Brain microvascular endothelial cell (primary cell): ENCODE measurements at places on chromosomes 16 and 17.
A peak's percentile ranks its signal among the peaks of the same experiment; 100 is the strongest.

- DNase-seq: no peak
Observed at GRCh38 chr17:43769859-43770258, 8.9 kb downstream of the DUSP3 start.

DNA sequence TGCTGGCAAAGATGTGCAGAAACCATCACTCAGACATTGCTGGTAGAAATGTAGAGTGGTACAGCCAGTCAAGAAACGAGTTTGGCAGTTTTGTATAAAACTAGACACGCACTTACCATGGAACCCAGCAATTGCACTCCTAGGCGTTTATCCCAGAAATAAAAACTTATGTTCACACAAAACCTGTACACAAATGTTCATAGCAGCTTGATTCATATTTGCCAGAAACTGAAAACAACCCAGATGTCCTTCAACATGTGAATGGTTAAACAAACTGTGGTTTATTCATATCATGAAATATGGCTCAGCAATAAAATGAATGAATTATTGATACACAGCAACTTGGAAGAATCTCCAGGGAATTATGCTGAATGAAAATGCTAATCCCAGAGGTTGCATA lies 570.0 kb downstream of the CDH13 start:
- no peak for DNase-seq

DNA sequence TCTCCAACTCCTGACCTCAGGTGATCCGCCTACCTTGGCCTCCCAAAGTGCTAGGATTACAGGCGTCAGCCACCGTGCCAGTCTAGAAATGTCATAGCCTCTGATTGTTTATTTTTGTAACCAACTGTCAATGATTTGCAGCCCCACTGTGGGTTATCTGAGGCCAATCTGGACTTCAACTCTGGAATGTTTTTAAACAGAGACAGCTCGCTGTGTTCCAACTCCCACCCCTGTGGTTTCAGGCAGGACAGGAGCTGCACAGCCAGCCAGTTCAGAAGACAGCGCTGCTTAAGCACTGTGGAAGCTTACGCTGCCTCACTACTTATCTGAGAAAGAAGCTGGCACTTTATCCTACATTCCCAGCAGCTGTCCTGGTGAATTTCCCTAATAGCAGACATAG lies 19.5 kb downstream of the MRM3 start:
- DNase-seq: peak; percentile 6

- DNase-seq: no peak
Observed at GRCh38 chr17:28476076-28476865, 2.8 kb downstream of the SLC13A2 start.

- DNase-seq: no peak
Observed at GRCh38 chr17:49403514-49404289, 11.0 kb downstream of the PHB1 start.

GRCh38 chr16:67526149-67526791 lies 2.4 kb upstream of the RIPOR1 start:
- DNase-seq: no peak

GRCh38 chr16:2871926-2872325 lies 11.1 kb upstream of the FLYWCH2 start:
- DNase-seq: no peak

GRCh38 chr17:279331-279730 lies 73.3 kb downstream of the RPH3AL start:
- DNase-seq: no peak

GRCh38 chr16:64469906-64470702 lies 651.8 kb downstream of the CDH11 start:
- no peak for DNase-seq

GRCh38 chr16:12411516-12411915 lies 392.2 kb downstream of the CPPED1 start:
- no peak for DNase-seq

DNA sequence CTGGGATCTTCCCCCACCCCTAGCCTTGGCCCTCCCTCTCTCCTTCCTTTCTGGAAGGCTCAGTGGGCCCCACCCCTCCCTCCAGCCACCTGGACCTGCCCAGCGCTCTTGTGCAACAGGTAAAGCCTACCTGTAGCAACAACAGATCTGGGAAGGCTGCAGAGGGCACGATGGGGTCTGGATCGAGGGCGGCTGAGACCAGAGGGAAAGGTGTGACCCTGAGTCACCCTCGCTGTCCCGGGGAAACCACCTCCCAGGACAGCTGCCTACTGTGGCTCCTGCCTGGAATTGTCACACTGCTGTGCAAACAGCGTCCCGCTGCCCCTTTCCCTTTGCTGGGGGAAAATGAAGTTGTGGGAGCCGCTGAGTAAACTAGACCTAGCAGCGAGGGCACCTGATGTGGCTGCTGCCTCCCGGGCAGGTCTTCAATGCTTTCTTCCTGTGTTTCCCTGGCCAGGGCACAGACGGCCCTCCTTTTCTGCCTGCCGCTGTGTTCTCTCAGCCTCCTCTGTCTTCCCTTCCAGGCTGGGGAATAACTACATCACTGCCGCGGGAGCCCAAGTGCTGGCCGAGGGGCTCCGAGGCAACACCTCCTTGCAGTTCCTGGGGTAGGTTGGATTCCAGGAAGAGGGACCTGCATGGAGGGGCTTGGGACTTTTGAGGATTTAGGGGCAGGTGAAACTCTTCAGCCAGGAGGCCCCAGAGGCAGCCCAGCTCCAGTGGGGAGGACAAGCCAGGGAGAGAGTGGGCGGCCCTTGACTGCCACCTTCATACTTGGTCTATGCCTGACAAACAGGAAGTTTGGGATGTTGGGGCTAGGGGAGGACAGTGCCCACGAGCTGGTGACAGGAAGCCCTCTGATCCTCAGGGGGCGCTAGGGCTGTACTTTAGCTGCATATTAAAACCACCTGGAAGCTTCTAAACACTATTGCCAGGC lies 22.2 kb upstream of the CYLD start:
- no peak for DNase-seq

DNA sequence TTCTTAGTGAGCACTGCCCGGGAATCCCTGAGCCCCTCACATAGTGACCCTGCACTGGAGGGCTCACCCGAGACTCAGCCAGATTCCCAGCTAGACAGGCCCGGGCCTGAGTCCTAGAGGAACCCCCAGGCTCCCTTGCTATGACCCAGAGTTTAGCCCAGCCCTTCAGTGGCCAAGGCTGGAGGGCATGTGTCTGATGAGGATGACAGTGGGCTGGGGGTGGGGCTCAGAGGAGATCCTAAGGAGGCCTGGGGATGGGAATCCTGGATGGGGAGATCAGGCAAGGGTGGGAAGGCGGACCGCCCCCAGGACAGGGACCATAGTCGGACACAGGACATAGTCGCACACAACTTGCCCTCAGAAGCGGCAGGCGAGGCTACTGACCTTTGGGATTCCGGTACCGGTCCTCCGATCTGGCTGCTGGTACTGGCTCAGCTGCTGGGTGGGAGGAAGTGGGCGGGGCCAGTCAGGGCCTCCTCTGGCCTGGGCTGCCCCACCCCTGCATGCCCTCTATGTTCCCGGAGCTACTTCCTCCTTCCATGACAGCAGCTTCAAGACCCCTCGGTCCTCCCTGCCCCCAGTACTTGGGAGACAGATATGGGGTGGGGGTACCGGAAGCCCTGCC lies 1.1 kb downstream of the CD79B start:
- no peak for DNase-seq

GRCh38 chr17:57092171-57092570 lies 7.1 kb downstream of the AKAP1 start:
- peak; percentile 38 for DNase-seq

DNA sequence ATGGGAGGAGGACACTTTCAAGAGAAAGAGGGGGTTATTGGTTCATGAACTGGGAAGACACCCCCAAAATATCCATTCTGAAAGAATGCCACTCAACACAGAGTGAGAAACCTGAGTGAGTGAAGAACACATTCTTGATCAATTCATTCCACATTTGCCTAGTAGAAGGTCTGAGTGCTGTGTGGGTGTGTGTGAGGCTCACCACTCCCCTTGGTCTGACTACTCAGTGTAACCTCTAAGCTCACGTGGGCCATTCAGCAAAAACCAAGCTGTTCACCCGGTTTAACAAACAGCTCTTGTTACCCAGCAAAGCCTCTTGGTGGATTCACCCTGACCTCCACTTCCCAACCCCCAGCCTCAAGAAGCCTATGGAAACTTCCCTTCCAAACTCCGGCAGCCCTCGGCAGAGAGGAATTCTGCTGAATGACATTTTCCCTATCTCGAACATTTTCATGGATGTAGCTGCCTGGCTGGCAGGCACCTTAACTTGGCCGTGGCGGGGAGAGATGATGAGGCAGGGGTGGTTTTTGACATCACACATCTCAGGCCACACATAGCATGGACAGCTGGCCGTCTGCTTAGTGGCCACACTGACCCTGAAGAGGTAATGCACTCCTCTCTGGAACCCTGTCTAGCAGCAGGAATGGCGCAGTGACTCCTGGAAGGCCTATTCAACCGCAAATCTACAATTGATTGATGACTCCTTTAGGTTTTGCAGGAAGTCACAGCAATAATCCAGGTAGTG lies 11.6 kb downstream of the ST6GALNAC1 start:
- DNase-seq: no peak

DNA sequence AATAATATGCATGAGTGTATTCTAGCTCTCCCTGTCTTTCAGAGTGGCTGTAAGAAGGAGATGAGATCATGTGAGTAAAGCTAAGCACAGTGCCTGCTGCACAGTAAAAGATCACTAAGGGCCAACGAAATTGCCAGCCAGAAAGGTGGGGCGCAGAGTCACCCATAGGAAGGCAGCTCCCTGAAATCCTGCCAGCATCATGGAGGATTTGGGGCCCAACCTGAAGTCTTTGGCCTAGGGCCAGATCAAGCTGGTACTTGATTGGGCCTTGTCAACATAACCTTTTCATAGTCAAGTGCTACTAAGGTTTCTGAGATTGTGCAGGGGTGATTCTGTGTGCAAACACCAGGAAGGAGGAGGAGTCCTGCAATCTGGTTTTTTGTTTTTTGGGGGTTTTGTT lies 16.5 kb downstream of the SCNN1B start:
- no peak for DNase-seq

DNA sequence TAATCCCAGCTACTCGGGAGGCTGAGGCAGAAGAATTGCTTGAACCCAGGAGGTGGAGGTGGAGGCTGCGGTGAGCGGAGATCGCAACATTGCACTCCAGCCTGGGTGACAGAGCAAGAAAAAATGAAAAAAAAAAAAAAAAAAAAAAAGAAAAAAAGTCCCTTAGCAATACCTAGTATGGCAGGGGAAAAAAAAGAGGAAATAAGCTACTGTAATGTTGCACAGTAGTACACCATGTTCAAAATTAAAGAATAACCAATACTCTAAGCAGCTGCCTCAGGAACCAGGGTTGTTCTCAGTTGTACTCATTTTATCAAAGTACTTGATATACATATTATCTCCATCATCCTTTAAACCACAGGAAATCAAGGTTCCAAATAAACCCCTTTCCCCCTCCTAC lies 17.3 kb upstream of the TXNDC11 start:
- DNase-seq: no peak

GRCh38 chr17:42061646-42062487 lies 11.5 kb upstream of the C17orf113 start:
- no peak for DNase-seq

DNA sequence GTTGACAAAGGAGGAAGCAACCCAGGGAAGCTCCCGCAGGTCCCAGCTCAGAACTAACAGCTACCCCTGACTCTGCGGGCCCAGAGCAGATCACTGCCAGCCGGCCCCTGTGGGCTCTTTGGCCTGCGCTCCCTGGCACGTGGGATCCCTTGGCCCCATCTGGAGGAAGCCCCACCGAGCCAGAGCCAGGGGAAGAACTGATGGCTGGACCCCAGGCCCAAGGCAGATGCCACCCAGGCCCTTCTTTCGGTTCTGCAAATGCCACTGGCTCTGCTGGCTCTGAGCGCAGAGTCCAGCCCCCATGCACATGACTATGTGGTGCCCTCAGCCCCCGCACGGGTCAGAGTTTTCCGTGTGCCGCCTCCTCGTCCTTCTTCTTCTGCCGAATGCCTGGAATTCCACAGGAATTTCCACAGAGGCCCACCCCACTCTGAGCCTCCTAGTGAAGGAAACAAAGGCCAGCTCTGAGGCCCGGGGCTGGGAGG lies 35.8 kb upstream of the SNN start:
- DNase-seq: peak; percentile 52

DNA sequence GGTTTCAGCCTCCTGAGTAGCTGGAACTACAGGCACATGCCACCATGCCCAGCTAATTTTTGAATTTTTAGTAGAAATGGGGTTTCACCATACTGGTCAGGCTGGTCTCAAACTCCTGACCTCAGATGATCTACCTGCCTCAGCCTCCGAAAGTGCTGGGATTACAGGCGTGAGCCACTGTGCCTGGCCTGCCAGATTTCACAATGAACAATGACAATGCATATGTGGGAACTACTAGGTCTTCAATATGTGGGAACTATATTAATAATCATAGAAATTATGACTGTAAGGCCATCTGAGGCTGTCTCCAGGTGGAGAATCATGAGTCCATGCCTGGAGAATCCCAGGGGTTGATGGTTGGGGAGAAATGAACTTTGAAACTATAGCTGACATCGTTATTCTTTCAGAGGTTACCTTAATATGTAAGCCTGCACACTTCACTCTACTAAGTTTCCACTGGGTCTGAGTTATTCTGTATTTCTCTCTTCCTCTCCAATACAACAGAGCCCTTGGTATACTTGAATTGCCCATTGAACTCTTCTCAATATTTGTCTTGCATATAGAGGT lies 7.2 kb upstream of the DRC7 start:
- DNase-seq: no peak

DNA sequence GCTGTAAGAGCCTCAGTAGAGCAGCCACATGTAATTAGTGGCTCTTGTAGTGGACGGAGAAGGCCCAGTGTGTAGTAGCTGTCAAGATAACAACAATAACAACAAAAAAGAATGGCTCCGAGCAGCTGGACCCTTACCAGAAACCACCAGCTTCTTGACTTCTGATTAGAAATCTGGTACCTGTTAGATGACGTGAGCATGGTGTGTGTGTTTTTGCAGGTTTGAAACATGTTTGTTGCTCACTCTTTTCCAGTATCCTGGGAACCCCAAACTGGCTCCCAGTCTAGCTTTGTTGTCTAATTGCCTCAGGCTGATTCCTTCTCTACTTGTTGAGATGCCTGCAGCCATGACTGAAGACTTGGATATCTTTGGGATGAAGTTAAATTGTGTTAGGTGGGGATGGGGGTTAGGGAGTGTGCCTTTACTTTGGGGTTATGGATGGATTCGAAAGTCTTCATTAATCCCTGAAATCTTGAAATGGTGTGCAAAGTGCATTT lies 21.0 kb downstream of the IGF2BP1 start:
- no peak for DNase-seq

DNA sequence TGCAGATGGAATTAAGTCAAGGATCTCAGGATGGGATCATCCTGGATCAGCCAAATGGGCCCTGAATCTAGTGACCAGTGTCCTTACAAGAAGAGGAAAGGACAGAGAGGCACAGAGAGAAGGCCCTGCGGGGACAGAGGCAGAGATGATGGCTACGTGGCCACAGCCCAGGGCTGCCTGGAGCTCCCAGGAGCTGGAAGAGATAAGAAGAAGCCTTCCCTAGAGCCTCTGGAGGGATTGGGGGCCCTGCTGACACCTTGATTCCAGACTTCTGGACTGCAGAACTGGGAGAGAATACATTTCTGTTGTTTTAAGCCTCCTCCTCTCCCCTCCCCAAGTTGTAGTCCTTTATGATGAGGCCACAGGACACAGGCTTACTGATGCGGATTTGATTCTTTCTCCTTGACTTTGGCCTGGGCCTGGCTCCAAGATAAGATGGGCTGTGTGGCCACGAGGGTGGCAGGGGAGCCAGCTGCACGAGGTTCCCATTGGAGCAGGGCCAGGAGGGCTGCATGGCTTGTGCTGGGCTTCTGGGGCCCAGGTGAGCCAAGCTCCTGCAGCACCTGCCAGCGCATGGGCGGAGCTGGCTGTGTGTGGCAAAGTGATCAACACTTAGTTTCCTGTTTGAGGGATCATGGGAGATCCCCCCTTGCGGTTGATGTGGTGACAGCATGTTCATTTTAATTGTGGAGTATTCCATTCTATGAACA lies 146.1 kb downstream of the IRF8 start:
- no peak for DNase-seq
